ENCODE measurements at places on chromosomes 4 and X.

DNA sequence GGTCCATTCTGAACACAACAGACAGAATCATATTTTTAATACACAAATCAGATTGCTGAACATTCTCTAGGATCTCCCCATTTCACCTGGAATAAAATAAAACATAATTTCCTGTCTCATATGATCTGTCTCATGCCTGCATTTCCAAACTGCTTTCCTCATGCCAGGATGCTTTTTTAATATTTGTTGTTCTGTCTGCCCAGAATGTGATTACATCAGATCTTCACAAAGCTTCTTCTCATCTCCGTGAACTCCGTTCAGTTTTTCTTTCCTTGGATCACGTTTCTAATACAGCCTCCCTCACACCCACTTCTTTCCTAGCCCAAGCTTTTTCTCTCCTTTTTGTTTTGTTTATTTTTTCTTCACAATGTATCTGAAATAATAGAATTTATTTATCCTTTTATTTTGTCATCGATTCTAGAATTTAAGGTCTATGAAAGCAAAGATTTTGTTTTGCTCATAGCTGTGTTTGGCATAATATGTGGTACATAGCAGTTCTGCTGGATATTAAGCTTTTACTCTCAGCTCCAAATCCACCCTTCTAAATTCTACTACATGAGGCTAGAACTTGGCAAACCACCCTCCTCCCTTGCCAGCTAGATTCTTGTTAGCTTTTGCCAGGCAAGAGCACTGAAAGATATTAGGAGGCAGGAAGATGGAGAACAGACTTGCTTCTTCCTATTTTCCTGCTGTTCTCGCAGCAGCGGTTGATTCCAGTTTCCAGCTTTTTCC, 165.5 kb upstream of the SLIT2 start:
- no peak for DNase-seq

GRCh38 chrX:56813318-56813837, 84.3 kb downstream of the NBDY start:
- DNase-seq: peak; percentile 76

DNA sequence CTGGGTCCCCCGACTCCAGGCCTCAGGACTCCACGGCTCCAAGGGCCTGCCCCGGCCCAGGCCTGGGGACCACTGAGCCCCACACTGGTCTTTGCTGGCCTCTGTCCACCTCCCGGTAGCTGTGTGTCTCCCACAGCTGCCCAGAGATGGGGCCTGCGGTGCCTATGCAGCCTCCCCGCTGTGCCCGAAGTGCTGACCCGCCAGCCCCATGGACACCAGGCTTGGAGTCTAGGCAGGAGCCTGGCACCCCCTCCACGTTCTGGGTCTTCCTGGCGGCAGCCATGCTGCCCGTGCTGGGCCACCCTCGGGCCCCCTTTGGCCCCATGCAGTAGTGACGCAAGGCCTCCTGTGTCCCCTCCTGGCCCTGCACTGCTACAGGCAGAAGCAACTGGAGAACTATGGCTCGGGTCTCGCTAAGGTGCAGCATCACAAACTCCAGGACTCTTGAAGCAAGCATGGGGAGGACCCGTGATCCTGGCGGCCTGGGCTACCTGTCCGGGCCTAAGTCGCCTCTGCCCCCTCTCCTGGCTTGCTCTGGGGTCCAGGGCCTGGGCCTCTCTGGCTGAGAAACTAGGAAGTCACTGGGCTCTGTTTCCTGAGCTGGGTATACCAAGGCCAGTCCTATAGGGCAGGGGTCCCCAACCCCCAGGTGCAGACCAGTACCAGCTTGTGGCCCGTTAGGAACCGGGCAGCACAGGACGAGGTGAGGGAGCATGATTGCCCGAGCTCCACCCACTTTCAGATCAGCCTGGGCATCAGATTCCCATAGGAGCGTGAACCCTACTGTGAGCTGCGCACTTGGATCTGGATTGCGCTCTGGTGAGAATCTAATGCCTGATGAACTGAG, 917 bp downstream of the MYL5 start:
- DNase-seq: no peak

- DNase-seq: no peak
Observed at GRCh38 chr4:40264497-40264896, 67.7 kb downstream of the RHOH start.

Measured in activated effector memory CD4-positive, alpha-beta T cell treated with anti-CD3 and anti-CD28 coated beads, Interleukin-2, amount 50 U/mL, for 16 hours (primary cell).